ENCODE measurements at places on chromosomes 1 and 21.

- no peak for DNase-seq
These were observed 126.6 kb upstream of the AJAP1 start for GRCh38 chr1:4527819-4528218.

DNA sequence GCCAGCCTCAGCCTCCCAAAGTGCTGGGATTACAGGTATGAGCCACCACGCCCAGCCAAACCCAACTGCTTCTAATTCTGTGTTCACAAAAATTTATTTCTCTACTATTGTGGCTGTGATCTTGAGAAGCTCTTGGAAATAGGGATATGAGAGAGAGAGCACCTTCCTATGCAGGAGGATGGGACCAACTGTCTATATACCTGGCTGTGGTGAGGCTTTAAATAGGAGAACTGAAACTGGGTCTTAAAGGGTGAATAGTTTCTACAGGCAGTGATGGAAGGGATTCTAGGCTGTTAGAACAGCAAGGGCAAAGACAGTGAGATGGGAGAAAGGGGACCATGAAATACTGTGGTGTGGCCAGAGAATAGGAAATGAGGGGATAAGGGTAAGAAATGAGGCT is 8.3 kb upstream of the PTCH2 start:
- no peak for DNase-seq

DNA sequence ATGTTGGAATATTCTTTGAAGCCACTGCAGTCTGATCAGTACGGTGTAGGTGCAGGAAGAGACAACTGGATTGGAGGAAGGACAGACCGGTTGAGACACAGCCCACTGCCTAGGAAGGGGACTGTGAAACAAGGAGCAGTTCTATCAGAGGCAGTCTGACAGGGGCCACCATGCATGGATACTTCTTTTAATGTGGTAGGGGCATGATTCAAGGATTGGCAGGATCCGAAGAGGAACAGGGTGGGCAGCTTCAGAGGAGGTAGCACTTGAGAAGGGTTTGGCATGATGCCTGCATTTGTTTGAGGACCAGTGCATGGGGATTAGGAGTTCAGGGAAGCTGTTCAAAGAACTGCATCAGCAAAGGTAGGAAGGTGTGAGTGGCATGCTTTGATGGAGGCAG is 167.9 kb downstream of the DYRK1A start:
- no peak for DNase-seq

GRCh38 chr21:35643176-35643575 is 417.1 kb downstream of the SETD4 start:
- no peak for DNase-seq

GRCh38 chr1:27773826-27774445 is 917 bp downstream of the STX12 start:
- peak; percentile 9 for DNase-seq

DNA sequence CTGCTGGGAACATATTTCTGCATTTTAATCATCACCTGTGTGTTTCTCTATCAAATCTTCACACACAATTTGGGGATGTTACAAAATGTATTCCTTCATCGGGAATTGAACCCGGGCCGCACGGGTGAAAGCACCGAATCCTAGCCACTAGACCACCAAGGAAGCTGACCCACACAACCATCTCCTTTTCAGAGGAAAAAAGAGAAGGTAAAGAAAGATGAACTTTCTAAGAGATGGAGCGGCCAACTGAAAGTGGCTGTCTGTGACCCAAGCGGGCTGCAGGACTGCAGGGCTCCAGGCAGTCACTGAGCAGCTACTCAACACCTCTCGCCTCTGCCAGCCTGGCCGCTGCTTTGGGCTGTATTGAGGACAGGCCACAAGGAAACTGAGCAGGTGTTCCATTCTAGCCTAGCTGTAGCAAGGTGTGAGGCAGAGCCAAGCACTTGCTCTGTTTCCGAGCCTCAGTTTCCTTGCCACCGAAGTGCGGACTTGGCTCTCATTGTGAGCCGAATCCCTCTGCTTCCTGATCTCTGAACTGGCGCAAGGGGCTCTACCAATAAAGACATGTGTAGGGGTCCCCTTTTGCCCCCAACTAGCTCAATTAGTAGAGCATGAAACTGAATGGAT is 156.9 kb upstream of the NBPF11 start:
- DNase-seq: no peak

- DNase-seq: peak; percentile 12
These were observed 1.1 kb upstream of the YBX1 start for GRCh38 chr1:42680921-42681683.

DNA sequence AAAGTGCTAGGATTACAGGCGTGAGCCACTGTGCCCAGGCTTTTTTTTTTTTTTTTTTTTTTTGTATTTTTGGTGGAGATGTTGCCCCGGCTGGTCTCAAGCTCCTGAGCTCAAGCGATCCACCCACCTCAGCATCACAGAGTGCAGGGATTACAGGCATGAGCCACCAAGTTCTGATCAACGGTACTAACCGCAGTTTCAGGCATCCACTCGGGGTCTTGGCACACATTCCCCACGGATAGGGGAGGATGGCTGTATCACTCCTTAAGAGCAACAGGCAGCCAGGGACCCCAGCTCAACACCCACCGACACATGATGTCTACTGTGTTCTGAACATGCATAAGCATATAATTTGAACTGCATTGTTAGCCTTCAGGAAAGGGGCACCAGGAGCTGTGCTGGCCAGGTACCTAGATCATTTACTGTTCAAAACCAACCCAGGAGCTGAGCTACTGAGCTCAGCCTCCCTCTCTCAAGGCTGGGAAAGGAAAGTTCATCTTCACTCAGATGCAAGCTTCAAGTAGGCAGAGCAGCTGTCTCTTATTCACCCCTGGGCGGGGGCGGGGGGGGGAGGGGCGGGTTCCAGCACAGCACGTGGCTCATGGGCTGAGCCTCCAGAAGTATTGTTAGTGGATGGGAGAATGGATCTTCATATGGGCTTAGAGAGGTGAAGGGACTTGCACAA is 24.7 kb downstream of the CAPZB start:
- no peak for DNase-seq
